ENCODE measurements at places on chromosomes 7 and 10.

DNA sequence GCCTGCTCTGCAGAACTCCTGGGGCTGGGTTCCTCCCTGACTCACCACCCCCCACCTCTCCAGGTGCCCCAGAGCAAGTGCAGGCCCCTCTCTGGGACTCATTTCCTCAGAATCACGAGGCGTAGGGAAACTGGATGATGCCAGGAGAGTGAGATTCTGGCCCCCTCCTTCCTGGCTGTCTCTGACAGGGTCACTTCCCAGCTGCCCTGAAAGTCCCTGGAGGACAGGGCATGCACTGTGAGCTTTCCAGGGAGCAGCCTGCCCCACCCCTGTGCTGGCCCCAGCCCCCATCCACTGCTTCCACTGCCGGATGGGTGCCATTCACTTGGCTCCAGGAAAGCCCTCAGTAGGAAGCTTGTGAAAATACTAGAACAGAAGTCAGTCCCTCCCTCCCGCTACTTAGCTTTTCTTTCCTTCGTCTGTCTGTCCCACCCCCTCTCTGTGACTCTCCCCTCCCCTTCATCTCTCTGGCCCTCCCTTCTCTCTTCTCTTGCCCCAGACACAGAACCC, 10.4 kb downstream of the TACR2 start:
- DNase-seq = no peak

DNA sequence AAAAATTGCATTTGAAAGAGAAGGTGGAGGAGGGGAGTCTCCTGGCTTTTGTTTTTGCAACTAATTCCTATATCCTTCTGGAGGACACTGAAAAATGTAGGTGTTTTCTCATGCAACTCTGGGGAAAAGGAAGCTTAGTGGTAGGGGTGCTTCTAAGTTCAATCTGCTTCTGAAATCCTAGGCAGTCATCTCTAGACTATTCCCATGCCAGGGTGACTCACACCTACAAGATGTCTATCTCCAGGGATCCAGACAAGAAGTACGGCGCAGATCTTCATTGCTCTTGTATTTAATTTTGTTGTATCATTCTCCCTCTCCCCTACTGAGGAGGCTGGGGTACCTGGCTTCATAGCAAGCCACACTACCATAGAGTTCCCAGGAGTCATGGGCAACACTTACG, 258.8 kb downstream of the PHF14 start:
- DNase-seq = no peak

DNA sequence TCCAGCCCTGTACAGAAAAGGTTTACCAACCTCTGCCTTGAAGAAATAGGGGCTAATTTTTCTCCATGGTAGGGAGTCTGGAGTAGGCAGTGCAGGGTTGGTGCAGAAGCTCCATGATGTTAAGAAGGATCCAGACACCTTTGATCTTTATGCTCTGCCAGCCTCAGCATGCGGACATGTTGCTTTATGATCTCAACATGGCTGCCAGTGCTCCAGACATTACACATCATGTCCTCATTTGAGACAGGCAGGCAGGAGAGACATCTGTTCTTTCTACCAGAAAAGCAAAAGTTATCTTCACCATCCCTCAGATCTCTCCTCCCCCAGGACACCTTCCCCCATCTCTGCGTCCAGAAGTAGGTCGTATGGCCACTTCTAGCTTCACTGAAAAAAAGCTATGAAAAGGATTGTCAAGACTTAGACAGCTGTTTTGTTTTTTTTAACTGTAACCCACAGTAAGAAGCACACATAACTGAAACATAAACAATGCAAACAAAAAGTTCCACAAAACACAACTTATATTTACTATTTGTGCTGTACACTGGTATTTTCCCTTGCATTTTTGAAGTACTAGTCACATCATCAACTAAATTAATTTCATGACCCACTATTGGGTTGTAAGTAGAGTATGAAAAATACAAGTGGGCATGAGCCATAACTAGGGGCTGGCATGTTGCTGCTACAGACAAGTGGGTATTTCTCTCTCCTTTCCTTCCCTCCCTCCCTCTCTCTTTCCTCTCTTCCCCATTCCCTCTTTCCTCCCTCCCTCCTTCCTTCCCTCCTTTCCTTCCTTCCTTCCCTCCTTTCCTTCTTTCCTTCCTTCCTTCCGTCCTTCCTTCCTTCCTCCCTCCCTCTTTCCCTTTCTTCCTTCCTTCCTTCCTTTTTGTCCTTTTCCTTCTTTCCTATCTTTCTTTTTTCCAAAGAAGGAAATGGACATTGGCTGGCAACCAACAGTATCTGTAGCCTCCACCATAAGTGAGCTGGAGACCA, 2.6 kb upstream of the RASSF4 start:
- DNase-seq = no peak

DNA sequence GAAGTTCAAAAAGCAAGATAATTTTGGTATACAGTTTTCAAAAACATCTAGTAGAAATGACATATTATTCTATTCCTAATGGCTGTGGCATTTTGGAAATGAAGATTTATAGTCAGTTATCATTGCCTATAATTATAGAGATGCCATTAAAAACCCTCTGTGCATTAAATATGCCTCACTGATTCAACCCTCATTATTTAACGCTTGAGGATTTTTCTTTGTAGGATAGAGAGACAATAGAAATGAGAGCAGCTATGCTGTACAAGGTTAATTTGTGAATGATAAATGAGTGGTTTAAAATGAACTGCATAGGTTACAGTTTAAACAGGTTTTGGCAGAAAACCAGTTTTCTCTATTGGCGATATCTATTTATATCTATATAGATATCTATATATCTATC, 32.2 kb upstream of the SEMA3A start:
- DNase-seq = no peak

DNA sequence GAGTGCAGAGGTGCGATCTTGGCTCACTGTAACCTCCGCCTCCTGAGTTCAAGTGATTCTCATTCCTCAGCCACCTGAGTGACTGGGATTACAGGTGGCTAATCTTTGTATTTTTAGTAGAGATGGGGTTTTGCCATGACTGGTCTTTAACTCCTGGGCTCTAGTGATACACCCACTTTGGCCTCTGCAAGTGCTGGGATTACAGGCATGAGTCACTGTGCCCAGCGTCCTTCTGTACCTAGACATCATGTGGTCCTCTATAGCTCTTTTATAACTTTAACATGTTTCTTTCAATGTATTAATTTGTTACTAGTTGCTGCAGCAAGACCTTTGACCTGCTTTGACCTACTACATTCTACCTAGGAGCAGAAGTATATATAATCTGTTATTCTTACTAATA, 38.7 kb upstream of the BICC1 start:
- no peak for DNase-seq

GRCh38 chr7:861222-861621, 15.1 kb upstream of the GET4 start:
- no peak for DNase-seq

All from hepatic stellate cell (primary cell).